ENCODE measurements at places on chromosomes 13 and 19. TPM values are rescaled to one million over a fixed set of nuclear protein-coding genes. Genes with fewer than 3 reads are reported as not detected.

Gene RFXAP
- polyA plus RNA-seq = 14.3 TPM

Gene BRCA2
- polyA plus RNA-seq = 0.09 TPM

Gene ADGRL1
- polyA plus RNA-seq = 1.1 TPM

Gene TSHZ3
- polyA plus RNA-seq = 2.0 TPM

Gene CHST8
- 0.78 TPM for polyA plus RNA-seq

Gene CEACAM16
- polyA plus RNA-seq = 0.35 TPM

Gene ZNF443
- polyA plus RNA-seq = 3.9 TPM

Gene MEIOSIN
- not detected for polyA plus RNA-seq

Gene CEACAM6
- not detected for polyA plus RNA-seq

Gene SPIB
- polyA plus RNA-seq = not detected
